ENCODE measurements at places on chromosomes 2 and 18. TPM values are rescaled to one million over a fixed set of nuclear protein-coding genes. Genes with fewer than 3 reads are reported as not detected.
A peak's percentile ranks its signal among the peaks of the same experiment; 100 is the strongest.

DNA sequence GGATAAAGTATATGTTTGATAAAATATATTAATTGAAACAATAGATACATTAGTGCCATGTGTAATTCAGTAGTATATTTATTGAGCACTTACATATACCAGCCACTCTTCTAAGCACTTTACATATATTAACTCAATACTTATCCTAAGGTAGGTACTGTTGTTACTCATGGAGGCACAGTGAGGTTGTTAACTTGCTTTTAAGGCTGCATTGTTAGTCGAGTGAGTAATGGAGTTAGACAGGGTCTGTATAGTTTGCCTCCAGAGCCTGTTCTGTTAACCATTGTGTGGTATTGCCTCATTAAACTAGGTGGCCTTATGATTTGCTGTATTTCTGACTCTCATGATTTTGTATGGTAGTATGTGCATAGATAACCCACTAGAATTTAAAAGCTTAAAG is 44.2 kb downstream of the LCLAT1 start:
- DNase-seq = no peak

CHST9 gene
- total RNA-seq = 7.0 TPM

CYTIP gene
- 1.2 TPM for total RNA-seq

GRCh38 chr2:221337957-221338685 is 234.0 kb downstream of the EPHA4 start:
- no peak for DNase-seq

KCNJ3 gene
- total RNA-seq = 2.0 TPM

GRCh38 chr18:37481491-37481890 is 84.1 kb downstream of the CELF4 start:
- no peak for DNase-seq

- DNase-seq = no peak
These were observed 77.1 kb upstream of the LRRTM1 start for GRCh38 chr2:80381666-80382065.

DNA sequence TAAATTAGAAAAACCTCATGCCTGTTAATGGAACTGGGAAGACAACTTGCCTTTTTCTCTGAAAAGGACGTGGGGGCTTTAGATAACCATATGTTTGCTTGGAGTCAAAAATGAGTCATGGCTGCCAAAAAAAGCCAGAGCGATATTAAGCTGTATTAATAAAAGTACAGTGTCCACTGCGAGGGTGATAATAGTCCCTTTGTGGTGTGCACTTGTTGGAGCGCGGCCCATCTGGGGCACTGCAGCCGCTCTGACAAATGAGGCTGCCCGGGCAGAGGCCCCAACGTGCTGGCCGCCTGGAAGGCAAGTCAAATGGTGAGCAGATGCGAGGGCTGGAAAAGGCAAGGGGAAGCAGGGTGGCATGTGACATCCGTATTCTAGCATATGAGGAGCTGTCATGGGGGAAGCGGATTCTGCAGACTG is 103.3 kb upstream of the NCK2 start:
- no peak for DNase-seq

GRCh38 chr18:80231616-80232015 is 15.7 kb downstream of the PARD6G start:
- no peak for DNase-seq

GRCh38 chr2:217685255-217685605 is 317.6 kb downstream of the TNS1 start:
- DNase-seq = peak; percentile 41

DNA sequence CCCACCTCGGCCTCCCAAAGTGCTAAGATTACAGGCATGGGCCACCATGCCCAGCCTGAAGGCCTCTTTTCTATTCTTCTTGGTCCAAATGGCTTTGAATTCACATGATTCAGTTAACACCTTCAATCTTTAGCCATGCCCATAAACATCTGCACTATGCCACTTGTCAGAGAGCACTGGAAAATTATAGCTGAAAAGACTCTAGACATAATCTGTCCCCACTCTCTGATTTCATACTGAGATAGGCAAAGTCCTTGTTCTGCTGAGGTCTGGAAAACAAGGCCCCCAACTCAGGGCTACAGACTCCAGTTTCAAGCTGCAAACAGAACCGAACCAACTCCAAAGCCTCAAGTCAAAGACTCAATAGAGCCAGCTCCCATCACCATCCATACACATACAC is 170.7 kb downstream of the ANTXR1 start:
- DNase-seq = no peak

DNA sequence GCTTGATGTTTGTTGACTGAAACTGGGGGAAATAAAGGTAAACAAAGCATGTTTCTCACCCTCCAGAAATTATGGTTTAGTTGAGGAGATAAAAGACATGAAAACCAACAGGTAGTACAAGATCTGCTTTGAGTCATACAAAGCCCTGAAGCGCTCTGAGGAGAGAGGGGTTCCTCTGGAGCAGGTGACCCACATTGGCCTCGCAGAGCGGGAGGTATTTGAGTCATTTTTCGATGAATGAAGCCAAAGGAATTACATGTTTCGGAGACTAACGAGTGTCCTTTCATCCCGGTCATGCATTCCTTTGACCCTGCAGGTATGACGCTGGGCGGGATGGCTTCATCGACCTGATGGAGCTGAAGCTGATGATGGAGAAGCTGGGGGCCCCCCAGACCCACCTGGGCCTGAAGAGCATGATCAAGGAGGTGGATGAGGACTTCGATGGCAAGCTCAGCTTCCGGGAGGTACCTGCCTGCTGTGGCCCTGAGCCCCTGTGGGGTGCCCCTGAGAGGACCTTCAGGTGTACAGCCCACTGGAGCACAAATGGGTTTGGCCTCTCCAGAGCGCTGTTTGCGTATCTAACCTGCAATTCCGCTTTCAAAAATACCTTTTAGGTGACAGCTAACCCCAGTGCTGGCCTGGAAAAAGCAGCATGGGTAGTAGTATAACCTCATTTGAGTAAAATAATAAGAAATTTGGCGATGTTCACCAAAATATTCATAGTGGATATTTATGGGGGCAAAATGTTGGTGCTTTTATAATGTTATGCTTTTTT is 29.3 kb downstream of the EFHD1 start:
- DNase-seq = no peak

GRCh38 chr2:172488556-172488955 is 61.2 kb downstream of the ITGA6 start:
- DNase-seq = no peak

TWSG1 gene
- 10.0 TPM for total RNA-seq

- no peak for DNase-seq
These were observed 9.9 kb downstream of the CCT7 start for GRCh38 chr2:73243884-73244570.

CCDC121 gene
- total RNA-seq = 6.5 TPM

GRCh38 chr2:60741576-60741975 is 14.5 kb upstream of the PAPOLG start:
- no peak for DNase-seq

REG3A gene
- not detected for total RNA-seq

ALPP gene
- not detected for total RNA-seq

DNA sequence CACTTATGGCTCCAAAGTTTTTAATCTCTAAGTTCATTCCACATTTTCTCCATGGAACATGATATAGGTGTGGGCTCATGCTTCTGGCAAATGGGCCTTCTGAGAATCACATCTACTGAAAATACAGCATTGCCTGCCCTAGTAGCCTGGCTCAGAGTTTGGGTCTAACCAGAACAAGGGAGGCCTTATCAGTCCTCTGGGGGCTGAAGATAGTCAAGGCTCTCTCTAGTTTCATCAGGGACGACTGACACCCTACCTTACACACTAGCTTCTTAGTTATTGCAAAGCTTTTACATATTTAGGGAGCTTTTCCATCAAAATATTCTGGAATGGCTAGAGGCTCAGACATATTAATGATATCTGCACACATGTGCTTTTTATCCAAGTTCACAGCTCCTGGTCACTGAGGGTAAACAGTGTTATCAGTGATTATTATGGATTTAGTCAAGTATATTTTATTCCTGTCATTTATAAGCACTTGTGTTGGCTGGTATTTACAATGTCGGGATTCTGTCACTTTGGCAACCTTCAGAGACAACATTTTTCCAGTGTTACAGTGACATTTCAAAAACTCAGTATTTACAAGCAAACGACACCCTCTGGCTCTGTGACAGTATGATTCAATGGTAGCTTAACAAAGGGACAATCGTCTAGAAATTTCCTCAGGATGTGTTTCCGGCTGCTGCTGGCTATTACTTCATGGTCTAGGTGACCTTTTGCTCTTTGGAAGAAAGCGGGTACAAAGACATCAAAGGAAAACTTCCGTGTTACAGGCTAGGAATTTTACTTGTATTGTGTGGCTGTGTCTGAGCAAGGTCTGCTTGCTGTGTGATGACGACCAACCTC is 200.6 kb downstream of the TCF4 start:
- DNase-seq = no peak

DNA sequence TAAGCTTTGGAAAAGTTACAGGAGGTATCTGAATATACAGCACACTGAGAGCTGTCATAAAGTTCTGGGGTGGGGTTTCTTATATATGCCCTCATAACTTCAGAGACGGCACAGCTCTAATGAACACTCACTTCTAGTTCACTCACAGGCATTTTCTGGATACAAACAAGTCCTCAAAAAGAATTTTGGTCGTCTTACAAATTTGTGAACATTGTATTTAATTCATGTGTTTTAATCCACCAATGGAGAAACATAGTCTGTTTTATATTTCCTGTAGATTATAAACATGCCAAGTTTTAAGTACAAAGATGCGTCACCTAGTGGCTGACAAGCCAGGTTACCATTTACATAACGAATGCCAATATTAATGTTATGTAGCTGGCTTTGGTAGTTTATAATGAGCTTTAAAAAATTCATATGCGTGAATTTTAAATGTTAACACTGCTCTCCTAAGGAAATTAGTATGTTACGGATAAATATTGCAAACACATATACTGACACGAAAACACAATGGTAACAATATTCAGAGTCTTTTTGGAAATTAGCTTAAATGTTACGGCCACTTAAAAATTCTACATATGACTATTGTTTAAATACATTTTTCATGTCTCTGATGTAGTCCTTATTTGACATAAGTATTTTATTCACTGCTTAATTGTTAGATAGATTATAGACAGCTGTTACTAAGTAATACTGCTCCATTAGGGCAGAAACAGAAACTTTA is 2.5 kb downstream of the COL3A1 start:
- no peak for DNase-seq

RIT2 gene
- not detected for total RNA-seq

- no peak for DNase-seq
These were observed 101.2 kb downstream of the DLGAP1 start for GRCh38 chr18:4353853-4354418.

RTP5 gene
- total RNA-seq = not detected

TGFA gene
- 1.1 TPM for total RNA-seq

ARHGAP28 gene
- 1.4 TPM for total RNA-seq

TTC21B gene
- 14.7 TPM for total RNA-seq

PKDCC gene
- 77.1 TPM for total RNA-seq

LOXHD1 gene
- 0.74 TPM for total RNA-seq

Measured in left ventricle myocardium superior (tissue), 1 donor.